Activated CD4-positive, alpha-beta T cell treated with anti-CD3 and anti-CD28 coated beads for 36 hours (primary cell): ENCODE measurements at places on chromosomes 4 and X. TPM values are rescaled to one million over a fixed set of nuclear protein-coding genes. Genes with fewer than 3 reads are reported as not detected.

GRCh38 chrX:41720125-41720779 lies 3.7 kb upstream of the GPR82 start:
- H3K27me3 ChIP-seq = no peaks in the 10 kb centered on the region
- H3K36me3 ChIP-seq = peaks cover 28% of the 10 kb centered on the region
- H3K4me3 ChIP-seq = no peak overlapping the region
- H3K27ac ChIP-seq = no peak overlapping the region
- peak; percentile 55 for DNase-seq

DNA sequence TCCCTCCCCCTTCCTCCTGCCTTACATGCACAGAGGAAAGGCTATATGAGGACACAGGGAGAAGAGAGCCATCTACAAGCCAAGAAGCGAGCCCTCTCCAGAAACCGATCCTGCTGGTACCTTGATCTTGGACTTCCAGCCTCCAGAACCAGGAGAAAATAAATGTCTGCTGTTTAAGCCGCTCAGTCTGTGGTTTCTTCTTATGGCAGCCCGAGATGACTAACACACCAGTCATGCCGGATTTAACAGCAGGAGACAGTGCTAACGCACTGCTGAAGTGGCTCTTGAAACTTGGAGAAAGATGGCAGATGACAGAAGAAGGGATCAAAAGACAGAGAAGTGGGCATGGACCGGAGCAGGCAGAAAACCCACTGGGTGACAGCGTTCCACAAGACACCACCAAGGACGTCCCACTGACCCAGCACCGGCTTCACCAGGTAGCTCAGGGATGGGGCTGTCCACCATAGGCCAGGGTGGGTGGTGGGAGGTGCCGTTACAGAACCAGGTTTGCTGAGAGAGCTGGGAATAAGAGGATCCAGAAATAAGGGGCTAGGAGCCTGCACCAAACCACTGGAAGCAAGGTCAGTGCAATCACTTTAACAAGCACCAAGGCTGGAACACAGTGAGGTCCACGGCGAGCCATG lies 6.2 kb upstream of the MAN2B2 start:
- no peaks in the 10 kb centered on the region for H3K4me1 ChIP-seq
- no peaks in the 10 kb centered on the region for H3K36me3 ChIP-seq
- H3K4me3 ChIP-seq = no peak overlapping the region
- DNase-seq = no peak

DNA sequence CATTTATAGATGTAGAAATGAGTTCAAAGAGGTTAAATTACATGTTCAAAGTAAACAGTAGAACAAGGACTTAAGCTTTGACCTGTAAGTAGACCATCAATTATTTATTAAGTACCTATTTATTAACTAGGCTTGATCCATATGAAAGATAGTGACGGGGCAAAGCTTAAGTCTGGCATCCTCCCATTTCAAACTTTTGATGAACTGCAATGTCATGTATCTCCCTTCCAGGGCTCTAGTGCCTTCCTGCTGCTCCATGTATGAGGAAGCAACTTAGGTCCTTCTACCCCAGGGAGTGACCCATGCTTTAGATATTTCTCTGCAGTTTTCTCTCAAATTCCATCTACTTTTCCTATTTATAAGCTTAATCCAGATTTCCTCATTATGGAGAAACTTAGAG lies 31.9 kb upstream of the ANTXR2 start:
- peaks cover 12% of the 10 kb centered on the region for H3K4me1 ChIP-seq
- no peak for DNase-seq
- no peak overlapping the region for H3K27ac ChIP-seq
- H3K27me3 ChIP-seq = no peaks in the 10 kb centered on the region

- no peaks in the 10 kb centered on the region for H3K27me3 ChIP-seq
- H3K27ac ChIP-seq = no peak overlapping the region
- H3K4me3 ChIP-seq = no peak overlapping the region
Measured at GRCh38 chrX:76815754-76816153, 388.2 kb downstream of the MAGEE1 start.

DNA sequence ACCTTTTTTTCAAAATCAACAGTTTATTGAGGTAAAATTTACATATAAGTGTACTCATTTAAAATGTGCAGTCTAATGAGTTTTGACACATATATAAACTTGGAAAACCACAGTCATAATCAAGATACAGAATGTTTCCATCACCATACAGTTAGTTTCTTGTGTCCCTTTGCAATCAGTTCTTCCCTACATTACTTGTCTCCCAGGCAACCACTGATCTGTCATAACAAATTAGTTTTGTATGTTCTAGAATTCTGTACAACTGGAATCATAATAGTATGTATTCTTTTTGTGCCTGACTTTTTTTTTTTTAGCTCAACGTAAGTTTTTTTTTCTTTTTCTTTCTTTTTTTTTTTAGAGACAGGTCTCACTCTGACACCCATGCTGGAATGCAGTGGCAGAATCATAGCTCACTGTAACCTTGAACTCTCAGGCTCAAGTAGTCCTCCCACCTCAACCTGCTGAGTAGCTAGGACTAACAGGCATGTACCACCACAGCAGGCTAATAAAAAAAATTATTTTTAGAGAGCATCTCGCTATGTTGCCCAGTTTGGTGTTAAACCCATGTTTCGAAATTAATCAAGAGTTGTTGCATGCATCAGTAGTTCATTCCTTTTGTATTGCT lies 26.9 kb downstream of the ARFIP1 start:
- H3K4me1 ChIP-seq = peaks cover 19% of the 10 kb centered on the region
- no peak overlapping the region for H3K27ac ChIP-seq
- no peak overlapping the region for H3K4me3 ChIP-seq

DNA sequence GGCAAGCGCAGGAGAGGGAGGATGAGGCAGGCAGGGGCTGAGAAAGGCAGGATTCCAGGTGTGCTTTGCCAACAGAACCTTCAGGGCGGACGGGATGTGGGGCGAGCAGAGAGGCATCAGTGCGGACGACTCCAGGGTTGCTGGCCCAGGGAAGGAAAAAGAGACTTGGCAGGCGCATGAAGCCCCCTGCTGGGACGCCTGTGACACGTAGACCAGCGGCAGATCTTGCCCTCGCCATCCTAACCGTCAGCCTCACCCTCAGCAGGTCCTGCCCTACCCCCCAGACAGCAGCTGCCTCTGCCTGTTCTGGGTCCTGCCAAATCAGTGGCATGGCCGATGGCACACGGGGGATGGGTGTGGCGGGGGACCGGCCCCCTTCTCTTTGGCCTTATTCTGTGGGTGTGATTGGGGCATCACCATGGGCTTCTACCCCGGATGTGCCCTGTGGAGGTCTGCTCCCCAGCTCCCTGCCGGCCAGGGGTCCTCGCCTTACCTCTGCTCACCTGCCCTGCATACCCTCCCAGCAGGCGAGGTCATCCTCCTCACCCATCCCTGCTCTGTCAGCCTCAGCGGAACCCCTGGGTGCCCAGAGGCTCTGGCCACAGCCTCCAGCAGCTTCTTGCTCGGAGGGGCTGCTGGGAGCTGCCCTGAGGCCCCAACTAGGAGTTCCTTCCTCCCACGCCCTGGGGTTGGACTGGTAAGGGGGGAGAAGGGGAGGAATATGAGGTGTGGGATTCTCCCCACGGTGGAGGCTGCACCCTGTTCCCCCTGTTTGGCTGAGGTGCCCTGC lies 2.9 kb upstream of the SH3BP2 start:
- DNase-seq = no peak
- H3K27me3 ChIP-seq = no peaks in the 10 kb centered on the region
- H3K4me3 ChIP-seq = no peak overlapping the region

DNA sequence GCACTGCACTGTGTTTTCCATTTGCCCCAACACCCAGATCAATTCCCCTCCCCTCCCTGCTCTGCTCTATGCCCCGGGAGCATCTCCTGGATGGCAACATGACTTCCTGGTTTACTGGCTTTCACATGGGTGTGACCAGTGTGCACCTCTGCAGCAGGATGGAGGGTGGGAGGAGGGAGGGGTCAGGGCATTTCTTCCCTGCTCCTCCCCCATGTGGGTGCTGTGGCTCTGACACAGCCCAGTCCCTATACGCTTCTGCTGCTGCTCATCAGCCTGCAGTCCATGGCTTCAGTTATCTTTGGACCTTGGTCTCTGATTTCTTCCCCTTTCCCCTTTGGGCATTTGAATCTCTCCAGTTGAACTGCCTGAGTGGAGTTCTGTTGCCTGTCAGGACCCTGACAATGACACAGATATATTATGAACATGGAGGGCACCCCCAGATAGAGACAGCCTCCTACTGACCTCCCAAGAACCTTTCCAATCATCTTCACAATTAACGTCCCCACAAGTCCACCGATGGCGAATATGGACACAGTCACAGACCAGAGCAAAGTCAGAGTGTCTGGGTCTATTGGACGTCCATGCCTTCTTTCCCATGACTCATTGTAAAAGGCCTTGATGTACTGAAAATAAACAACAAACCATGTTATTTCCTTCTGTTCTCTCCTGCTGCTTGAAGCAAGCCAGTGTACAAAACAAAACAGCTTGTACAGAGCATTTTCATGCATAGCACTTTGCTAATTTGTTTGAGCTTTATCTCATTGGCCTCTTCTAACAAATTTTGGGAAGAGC lies 24.8 kb downstream of the SLC2A9 start:
- no peak overlapping the region for H3K27ac ChIP-seq
- H3K36me3 ChIP-seq = peaks cover 6% of the 10 kb centered on the region
- no peak for DNase-seq
- no peak overlapping the region for H3K4me3 ChIP-seq
- peaks cover 30% of the 10 kb centered on the region for H3K4me1 ChIP-seq
- H3K27me3 ChIP-seq = no peaks in the 10 kb centered on the region

DNA sequence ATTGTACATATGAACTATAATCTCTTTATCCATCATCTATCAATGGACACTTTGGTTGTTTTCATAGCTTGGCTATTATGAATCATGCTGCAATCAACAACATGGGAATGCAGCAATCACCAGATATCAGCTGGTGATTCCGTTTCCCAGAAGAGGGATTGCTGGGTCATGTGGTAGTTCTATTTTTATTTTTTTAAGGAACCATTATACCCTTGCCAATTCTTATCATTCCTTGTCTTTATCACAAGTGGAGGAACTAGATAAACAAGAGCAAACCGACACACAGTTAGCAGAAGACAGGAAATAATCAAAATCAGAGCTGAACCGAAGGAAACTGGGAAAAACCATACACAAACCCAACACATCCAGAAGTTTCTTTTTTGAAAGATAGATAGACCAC lies 14.5 kb upstream of the LNX1 start:
- peaks cover 18% of the 10 kb centered on the region for H3K27me3 ChIP-seq
- no peaks in the 10 kb centered on the region for H3K36me3 ChIP-seq
- no peak overlapping the region for H3K27ac ChIP-seq
- DNase-seq = no peak

GRCh38 chrX:87167841-87168240 lies 349.8 kb upstream of the KLHL4 start:
- H3K36me3 ChIP-seq = no peaks in the 10 kb centered on the region
- H3K27me3 ChIP-seq = no peaks in the 10 kb centered on the region
- DNase-seq = no peak
- no peaks in the 10 kb centered on the region for H3K4me1 ChIP-seq
- no peak overlapping the region for H3K27ac ChIP-seq
- no peak overlapping the region for H3K4me3 ChIP-seq

DNA sequence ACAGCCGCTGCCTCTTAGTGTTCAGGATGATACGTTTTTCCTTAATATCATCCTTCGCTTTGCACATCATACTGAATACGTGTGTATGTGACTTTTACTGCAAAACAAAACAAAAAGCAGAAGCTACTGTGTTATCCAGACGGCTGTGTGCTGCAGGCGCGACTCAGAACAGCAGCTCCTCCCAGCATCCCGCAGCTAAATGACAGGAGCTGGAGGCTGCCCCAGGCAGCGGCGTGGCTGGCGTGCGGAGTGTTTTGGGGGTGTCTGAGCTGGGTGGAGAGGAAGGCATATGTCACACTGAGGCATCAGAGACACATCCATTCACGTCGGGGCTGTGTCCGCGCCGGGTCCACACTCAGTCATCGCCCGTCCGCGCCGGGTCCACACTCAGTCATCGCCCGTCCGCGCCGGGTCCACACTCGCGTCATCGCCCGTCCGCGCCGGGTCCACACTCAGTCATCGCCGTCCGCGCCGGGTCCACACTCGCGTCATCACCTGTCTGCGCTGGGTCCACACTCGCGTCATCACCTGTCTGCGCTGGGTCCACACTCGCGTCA lies 16.6 kb downstream of the PCGF3 start:
- H3K4me1 ChIP-seq = peaks cover 10% of the 10 kb centered on the region
- H3K36me3 ChIP-seq = peaks cover 31% of the 10 kb centered on the region
- no peak overlapping the region for H3K27ac ChIP-seq
- no peaks in the 10 kb centered on the region for H3K27me3 ChIP-seq

DNA sequence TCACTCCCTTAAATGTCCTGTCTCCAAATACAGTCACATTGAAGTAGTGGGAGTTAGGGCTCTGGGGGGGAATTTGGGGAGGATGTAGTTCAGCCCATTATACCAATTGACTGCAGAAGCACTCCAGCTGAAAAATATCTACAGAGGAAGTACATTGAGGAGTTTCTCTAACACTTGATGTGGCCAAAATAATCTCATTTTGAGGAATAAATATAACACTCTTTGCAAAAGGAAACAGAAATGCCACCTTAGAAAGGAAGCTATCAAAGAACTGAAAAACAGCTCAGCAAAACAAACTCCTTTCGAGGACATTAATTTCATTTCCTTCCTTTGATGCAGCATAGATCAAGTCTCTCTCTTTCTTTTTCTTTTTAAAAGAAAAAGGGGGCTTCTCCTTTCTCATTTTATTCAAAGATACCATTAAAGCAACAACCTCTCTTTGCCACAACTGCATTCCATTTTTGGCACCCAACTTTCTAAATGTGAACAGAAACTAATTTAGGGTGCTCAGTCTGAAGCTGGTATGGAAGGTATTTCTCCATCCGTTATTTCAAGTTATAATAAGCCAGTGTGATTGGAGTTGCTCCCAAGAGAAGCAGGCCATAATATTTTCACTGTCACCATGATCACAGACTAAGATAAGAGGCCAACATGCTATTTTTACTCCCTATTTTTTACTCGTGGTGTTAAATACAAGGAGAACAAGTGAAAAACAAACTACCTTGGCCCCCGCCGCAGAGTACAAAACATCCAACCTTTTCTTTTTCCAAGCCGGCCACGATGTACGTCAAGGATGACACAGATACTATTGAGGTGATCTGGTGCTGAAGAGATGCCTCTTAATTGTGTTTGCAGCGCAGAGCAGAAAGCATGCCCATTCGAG lies 230.4 kb upstream of the GATB start:
- peak overlapping the region; percentile 38 for H3K27ac ChIP-seq
- no peaks in the 10 kb centered on the region for H3K27me3 ChIP-seq
- no peaks in the 10 kb centered on the region for H3K36me3 ChIP-seq
- H3K4me3 ChIP-seq = no peak overlapping the region
- DNase-seq = no peak

- no peaks in the 10 kb centered on the region for H3K36me3 ChIP-seq
- no peak overlapping the region for H3K4me3 ChIP-seq
- H3K4me1 ChIP-seq = no peaks in the 10 kb centered on the region
- no peak overlapping the region for H3K27ac ChIP-seq
- DNase-seq = peak; percentile 6
- no peaks in the 10 kb centered on the region for H3K27me3 ChIP-seq
Measured at GRCh38 chrX:147803948-147804347, 107.8 kb upstream of the FMR1 start.

The HSFX4 gene
- total RNA-seq = not detected

The PDE5A gene
- total RNA-seq = 0.47 TPM

The AR gene
- total RNA-seq = not detected

The CRMP1 gene
- not detected for total RNA-seq

The PHOX2B gene
- not detected for total RNA-seq

The TMEM271 gene
- not detected for total RNA-seq

The SLC16A2 gene
- 1.2 TPM for total RNA-seq

The NLRP2B gene
- not detected for total RNA-seq

The PDLIM5 gene
- total RNA-seq = 25.9 TPM

The GNL3L gene
- 62.5 TPM for total RNA-seq

The RAB40AL gene
- not detected for total RNA-seq

The DCAF12L2 gene
- 0.11 TPM for total RNA-seq

The STATH gene
- not detected for total RNA-seq
